ENCODE measurements at places on chromosomes 3 and 15.

DNA sequence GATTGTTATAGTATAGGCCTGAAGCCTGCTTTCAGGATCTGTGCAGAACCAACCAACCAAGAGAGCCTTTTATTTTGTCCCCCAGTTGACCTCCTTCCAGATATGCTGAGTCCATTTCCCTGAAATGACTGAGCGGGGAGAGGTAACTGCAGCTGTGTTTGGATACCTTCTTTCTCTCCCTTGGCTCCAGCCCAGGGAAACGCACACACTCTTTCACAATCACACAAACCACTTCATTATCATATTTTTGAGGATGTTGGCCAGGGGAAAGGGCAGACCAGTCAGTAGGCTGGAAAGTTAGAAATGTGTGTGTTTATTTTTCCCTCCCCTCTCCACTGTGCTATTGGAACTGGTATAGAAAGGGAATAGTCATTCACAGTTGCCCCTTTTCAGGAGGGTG, 417.7 kb upstream of the TBL1XR1 start:
- DNase-seq, result peak; percentile 62

- DNase-seq, result no peak
These were observed 312.7 kb upstream of the DPH6 start for GRCh38 chr15:35858707-35859106.

GRCh38 chr3:181265750-181266333, 276.3 kb upstream of the DNAJC19 start:
- peak; percentile 0 for DNase-seq

GRCh38 chr3:123314359-123315270, 112.9 kb downstream of the SEC22A start:
- no peak for DNase-seq

Measured in GM23248 (cell line).